Activated CD4-positive, alpha-beta T cell treated with anti-CD3 and anti-CD28 coated beads for 1 hour (primary cell): ENCODE measurements at places on chromosomes 12 and 14.
A peak's percentile ranks its signal among the peaks of the same experiment; 100 is the strongest.

- DNase-seq: no peak
Observed at GRCh38 chr12:54286042-54287030, 5.8 kb downstream of the HNRNPA1 start.

DNA sequence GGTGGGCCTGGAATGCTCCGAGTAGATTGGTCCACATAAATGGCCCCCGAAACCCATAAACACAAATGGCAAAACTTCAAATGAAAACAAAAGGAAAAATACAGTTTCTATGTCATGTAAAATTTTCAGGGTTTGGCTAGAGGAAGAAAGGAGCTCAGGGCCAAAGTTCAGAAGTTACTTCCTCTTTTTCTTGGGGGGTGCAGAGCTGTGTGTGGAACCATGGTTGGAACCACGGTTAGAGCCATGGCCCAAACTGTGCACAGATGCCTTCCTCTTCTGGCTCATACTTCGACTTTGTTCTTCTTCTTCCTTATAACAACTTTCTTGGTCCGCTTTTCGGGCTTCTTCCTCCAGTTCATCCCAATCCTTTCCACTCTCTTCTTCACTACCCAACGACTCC is 51.7 kb downstream of the MGST1 start:
- DNase-seq: no peak

- DNase-seq: peak; percentile 65
Observed at GRCh38 chr12:7108796-7109571, at the start of gene C1RL. Gene C1RL (minus strand): TSS chr12:7109214. CDS start chr12:7109180, 34 bp downstream.

- DNase-seq: no peak
Observed at GRCh38 chr12:18798535-18799361, 60.8 kb downstream of the CAPZA3 start.

DNA sequence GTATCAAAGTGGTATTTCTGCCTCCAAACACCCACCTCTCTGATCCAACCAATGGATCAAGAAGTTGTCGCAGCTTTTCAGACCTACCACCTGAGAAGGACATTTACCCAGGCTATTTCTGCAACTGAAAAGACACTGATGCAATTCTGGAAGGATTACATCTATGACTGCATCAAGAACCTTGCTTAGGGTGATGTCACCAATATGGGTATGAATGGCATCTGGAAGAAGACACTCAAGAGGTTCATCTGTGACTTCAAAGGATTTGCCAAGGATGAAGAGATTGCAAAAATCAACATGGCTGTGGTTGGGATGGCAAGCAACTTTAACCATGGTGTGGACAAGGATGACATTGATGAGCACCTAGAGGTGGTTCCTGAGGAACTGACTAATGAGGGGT is 154.2 kb downstream of the PCNX1 start:
- no peak for DNase-seq

- DNase-seq: peak; percentile 15
Observed at GRCh38 chr14:68787092-68787992, 5.5 kb downstream of the ZFP36L1 start.

DNA sequence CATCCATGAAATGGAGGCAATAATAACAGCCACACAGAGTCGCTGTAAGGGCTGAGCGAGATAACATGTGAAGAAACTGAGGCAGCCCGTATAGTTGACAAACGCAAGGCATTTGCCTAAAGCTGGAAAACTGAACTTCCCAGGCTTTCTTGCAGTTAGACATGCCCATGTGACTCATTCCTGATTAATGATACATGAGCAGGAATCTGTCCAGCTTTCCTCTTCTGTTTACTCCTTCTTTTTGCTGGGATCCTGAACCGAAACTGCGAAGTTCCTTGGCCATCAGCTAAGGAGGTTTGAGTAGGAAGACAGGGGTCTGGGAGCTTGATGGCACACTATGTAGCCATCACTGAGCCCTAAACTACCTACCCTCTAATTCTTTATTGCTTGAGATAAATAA is 52.2 kb downstream of the ST8SIA1 start:
- no peak for DNase-seq

GRCh38 chr12:24764712-24765111 is 184.2 kb downstream of the BCAT1 start:
- no peak for DNase-seq

- DNase-seq: peak; percentile 35
Observed at GRCh38 chr14:104665657-104666522, 23.5 kb upstream of the INF2 start.

DNA sequence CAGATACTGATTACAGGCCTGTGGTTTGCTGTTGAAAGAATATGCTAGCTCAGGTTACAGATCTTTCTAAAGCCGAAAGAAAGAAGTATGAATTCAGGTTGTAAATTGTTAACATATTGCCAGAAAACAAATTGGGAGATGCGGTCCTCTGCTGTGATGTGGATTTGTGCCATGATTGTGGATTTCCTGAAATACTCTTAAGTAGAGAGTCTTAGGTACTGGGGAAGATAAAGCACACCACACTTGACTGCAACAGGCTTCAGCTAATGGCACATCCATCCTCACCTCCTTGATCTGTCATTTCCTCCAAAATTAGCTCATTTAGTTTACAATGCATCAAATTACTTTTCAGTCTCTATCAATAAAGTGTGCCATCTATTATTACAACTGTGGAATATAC is 279.2 kb downstream of the SYT1 start:
- no peak for DNase-seq

- no peak for DNase-seq
Observed at GRCh38 chr12:80353254-80353653, 90.8 kb upstream of the PTPRQ start.

- DNase-seq: no peak
Observed at GRCh38 chr12:88399811-88400210, 180.5 kb downstream of the KITLG start.

DNA sequence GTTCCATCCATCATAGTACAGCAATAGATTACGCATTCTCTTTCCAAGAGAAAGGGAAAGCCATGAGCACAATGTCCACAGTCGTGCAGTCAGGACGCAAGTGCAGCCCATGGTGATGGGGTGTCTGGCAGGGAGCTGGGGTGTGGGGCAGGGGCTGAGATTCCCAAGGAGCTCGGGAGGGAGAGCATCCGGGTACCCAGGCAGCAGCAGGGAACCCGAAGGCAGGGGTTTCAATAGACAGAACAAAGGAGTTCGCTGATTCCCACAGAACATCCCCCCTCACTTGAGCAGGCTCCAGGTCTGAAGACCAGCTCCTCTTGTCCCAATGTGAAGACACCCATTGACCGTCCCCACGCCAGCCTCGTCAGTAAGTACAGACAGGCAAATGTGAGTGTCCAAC is 13.5 kb downstream of the ANHX start:
- no peak for DNase-seq

- DNase-seq: no peak
Observed at GRCh38 chr12:94805749-94806529, 155.6 kb upstream of the TMCC3 start.

- DNase-seq: no peak
Observed at GRCh38 chr14:20602583-20602982, 11.4 kb upstream of the RNASE12 start.

- no peak for DNase-seq
Observed at GRCh38 chr14:34649344-34649743, 19.4 kb upstream of the SNX6 start.

- no peak for DNase-seq
Observed at GRCh38 chr12:56241424-56242303, 11.8 kb downstream of the SLC39A5 start.

DNA sequence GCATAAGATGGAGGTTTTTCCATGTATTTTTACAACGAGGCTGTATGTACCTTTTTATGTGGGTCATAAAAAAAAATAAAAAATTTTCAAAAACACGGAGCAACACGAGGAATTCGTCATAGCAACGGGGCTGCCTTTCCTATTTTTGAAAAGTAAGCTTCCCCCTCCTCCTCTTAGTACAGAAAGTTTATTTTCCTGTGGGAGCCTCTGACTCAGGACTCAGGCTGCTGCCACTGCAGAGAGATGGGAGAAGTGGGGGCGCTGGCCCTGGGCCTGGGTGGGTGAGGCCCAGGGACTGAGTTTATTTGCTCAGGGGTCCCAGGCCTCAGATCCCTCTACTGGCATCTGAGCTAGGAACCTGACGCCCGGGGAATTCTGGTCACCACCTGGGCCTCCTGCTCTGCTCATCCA is 10.2 kb upstream of the CMKLR1 start:
- DNase-seq: no peak

GRCh38 chr12:64580681-64581080 is 29.6 kb upstream of the RASSF3 start:
- DNase-seq: no peak

DNA sequence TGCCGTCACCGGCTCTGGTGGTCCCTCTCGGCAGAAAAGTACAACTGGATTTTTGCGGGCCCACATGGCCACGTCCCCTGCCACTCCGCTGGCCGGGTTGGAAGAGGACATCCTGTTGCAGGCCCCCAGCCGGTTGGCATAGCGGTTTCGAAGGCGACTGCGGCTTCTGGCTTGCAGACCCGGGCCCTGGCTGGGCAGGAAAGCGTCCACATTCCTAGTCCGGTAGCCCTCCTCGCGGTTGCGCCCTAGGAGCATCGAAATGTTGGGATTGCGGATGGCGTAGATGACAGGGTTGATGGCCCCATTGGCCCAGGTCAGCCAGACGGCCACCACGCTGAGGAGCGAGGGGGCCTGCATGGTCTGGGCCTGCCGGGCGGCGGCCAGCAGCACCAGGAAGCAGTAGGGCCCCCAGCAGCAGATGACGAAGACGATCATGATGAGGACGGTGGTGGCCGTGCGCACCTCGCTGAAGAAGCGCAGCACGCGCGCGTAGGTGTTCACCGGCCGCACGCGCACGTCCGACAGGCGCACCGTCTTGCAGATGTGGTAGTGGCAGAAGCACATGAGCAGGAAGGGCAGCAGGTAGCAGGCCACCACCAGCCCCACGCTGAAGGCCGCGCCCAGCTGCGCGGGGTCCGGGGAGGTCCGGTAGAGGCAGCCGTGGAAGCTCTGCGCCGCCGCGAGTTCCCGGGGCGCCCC is 1.2 kb downstream of the GPR135 start:
- no peak for DNase-seq

DNA sequence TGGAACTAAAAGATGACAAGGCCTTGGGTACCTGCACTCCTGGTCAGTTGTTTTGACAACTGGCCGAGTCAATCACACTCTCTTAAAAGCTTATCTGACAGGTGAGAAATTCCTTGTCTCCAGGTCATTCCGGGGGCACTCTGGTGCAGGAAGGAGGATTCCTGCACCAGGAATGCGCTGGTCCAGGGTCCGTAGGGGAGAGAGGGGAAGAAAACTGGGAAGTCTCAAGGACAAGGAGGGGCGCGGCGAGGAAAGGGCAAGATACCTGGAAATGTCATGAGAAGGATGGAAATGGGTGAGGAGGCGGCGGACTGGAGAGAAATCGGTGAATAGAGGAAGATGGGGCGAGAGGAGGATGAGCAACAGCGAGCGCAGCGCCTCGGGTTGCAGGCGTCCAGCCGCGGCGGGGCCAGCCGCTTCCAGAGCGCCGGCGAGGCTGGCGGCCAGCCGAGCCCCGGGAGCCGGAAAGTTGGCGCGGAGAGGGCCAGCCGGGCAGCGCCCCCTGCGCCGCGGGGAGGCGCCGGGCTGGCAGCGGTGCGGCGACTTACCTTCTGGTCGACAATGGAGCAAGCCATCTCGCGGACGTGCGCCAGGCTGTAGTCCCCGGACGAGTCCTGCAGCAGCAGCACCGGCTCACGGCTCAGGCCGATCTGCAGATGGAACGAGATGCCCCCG is 809 bp downstream of the PRKD1 start:
- no peak for DNase-seq

DNA sequence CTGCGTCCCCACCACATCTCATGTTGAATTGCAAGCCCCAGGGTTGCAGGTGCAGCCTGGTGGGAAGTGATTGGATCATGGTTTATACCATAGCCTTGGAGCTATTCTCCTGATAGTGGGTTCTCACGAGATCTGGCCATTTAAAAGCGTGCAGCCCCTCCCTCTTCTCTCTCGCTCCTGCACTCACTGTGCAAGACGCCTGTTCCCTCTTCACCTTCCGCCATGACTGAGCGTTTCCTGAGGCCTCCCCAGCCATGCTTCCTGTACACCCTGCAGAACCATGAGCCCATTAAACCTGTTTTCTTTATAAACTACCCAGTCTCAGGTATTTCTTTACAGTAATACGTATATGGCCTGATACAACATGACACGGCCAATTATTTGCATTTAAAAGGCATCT is 146.6 kb downstream of the RIMBP2 start:
- no peak for DNase-seq

DNA sequence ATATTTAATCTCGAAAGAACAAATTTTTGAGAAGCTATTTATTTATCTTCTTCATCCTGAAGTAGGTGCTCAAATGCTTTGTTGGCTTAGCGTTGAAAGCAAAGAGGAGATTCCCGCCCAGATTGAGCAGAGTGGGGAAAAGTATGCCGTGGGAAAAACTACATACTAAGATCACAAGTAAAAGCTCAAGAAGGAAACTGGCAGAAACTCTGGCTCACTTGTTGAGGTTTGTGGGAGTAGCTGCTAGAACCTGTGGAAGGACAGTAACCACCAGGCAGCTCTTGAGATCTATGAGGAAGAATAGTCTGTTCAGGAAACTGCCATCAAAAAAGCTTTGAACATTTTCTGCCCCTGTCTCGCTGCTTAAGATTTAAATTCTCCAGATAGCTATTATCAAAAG is 3.9 kb downstream of the MYRFL start:
- no peak for DNase-seq

- DNase-seq: no peak
Observed at GRCh38 chr12:95179011-95179410, 38.3 kb downstream of the FGD6 start.

- no peak for DNase-seq
Observed at GRCh38 chr14:99148131-99148530, 123.9 kb downstream of the BCL11B start.

- DNase-seq: no peak
Observed at GRCh38 chr12:31531893-31532292, 59.0 kb downstream of the DENND5B start.

- DNase-seq: no peak
Observed at GRCh38 chr12:57896434-57897201, 44.7 kb upstream of the ATP23 start.

DNA sequence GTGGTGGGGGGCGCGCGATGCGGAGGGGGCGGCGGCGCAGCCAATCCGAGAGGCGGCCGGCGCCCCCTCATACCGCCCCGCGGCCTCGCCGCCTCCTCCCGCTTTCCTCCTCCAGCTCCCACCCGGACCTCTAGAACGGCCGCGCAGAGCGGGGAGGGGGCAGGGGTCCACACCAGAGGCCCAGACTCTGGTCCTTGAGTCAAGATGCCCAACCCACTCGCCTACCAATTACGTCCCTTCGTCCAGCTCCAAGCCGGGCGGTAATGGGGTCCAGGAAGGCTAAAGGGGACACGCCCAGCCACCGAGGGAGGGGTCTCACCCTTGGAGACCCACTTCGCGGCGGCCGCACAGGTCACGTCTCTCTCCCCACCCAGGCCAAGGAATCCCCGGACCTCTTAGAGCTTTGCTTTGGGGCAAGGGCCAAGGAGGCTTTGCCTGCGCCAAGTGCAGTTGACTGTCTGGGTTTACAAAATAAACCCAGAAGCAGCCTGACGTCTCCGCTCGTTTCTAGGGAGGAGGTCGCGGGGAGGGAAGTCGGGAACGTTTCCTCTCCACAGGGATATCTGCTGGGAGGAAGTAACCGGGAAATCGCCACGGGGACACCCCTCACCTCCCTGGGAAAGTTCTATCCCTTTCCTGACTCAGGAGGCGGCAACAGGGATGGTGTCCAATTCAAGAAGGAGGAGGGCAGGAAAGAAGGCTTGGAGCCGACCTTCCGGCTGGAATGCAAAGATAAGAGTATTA is 394 bp upstream of the AMIGO2 start:
- no peak for DNase-seq

GRCh38 chr14:101562659-101563351 is 1.5 kb downstream of the DIO3 start:
- DNase-seq: no peak
